Stimulated activated CD8-positive, alpha-beta memory T cell treated with anti-CD3 and anti-CD28 coated beads, Interleukin-15, amount 100 ng/mL, for 48 hours (primary cell): ENCODE measurements at places on chromosomes 5 and 9.

GRCh38 chr9:68532131-68532530, 8.6 kb downstream of the TMEM252 start:
- no peak for DNase-seq

- DNase-seq, result no peak
These were observed 30.1 kb downstream of the B4GALT1 start for GRCh38 chr9:33136721-33137670.

DNA sequence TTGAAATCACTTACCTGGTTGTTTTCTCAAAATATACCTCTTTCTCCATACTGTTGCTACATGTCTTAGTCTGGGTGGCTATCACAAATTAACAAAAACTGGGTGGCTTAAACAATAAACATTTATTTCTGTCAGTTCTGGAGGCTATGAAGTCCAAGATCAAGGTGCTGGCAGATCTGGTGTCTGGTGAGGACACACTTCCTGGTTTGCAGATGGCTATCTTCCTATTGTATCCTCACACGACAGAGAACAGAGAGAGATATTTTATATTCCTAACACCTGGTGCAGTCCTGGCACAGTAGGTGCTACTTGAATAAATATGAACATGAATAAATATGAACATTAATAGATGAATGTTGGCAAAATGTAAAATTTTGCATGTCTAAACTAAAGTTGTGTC, 164.3 kb upstream of the ACOT12 start:
- DNase-seq, result no peak

- no peak for DNase-seq
These were observed 938 bp downstream of the LPAR1 start for GRCh38 chr9:111037356-111037707.

DNA sequence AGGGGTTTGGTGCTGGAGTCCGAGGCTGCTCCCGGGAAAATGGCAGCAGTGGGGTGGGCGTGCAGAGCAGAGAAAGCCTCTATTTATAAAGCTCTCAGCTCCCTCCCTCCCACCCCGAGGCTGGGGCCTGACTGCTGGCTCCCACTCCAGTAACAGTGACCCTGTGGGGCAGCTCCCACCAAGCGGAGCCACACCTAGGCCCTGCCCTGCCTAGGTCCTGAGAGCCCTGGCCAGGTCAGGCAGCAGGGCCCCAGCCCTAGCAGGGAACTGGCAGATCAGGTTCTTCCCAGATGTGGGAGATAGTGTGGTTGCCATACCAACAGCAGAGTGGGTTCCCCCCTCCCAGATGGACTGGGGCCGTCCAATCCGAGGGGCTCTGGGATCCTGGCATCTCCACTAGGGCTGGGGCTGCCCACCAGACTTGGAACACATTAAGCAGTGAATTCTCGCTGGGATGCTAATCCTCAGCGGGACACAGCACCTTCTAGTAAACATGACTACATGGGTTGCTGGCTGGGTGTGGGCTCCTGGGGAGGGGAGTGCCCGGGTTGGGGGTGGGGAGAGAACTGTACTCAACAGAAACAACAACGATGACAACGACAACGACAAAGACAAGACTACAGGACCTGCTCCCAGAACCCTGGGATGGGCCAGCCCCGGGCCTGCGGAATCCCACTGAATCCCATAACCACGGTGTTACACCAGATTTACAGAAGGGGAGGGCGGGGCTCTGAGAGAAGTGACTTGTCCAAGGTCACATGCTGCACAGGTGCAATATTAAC, 1.5 kb downstream of the SH3GLB2 start:
- DNase-seq, result no peak

DNA sequence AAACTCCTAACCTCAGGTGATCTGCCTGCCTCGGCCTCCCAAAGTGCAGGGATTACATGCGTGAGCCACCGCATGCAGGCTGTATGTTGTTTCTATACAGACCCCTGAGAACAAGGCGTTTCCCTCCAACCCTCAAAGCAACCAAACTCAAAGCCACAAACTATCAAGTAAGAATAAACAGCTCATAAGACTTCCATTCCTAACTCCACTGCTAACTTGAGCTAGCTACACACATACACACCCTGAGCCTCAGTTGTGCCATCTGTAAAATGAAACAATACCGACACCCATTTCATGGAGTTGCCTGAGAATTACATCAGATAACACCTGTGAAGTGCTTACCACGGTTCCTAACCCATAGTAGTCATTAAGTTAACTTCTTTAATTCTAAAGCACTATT, 70.8 kb downstream of the SERINC5 start:
- no peak for DNase-seq
